Dermis blood vessel endothelial cell (primary cell): ENCODE measurements at places on chromosomes 1 and 21.

GRCh38 chr1:96372881-96373280 lies 348.7 kb upstream of the PTBP2 start:
- DNase-seq: no peak

DNA sequence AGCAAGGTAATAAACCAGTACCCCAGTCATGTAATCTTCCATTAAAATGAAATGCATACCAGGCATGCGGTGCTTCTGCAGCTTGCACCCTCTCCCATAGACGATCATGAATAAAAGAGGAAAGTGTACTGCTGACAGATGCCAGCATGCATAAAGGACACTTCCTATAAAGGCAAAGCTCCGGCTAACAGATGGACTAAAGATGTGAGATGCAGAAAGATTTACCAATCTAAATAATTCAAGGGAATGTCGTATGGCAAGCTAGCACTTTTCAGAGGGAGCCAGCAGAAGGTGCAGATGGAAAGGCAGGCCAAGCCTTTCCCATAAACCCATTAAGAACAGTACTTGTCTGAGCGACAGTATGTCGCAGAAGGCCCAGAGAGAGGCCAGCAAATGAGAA lies 542.0 kb downstream of the NUF2 start:
- DNase-seq: no peak

GRCh38 chr1:197954718-197955418 lies 37.7 kb downstream of the LHX9 start:
- DNase-seq: no peak

DNA sequence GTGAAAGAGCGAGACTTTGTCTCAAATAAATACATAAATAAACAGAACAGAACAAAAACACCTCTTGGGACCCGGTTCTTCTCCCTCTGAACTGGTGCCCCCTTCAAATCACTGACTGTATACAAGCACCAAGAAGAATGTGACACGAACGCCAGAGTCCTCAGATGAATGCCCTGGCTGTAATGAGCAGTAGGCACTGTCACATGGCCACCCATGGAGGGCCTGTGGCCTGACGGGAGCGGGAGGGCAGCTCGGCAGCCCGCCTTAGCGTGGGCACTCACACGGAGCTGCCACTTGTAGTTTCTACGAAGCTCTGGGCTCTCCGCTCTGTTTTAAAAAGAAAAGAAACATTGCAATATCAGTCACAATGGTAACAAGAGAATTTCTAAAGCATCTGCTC lies 146.0 kb downstream of the PEX14 start:
- DNase-seq: no peak

GRCh38 chr1:161106431-161106830 lies 8.3 kb downstream of the KLHDC9 start:
- DNase-seq: no peak

DNA sequence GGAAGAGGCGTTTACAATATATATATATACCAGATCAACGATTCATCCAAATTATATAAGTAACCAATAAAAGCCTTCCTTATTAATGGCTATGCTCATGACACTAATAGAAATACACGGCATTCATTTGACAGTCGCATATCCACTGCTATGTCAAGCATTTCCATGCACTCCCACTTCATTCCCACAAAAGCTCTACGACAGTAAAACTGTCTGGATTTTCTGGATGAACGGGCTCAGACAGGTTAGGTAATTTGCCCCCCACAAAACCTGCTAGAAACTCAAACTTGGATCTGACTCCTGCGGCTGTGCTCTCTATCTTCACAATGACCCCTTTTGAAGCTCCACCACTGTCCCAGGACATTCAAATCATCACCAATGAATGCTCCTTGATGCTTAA lies 11.4 kb downstream of the DNAJC11 start:
- no peak for DNase-seq

- no peak for DNase-seq
These were observed 9.4 kb downstream of the LHX4 start for GRCh38 chr1:180239145-180240096.

- no peak for DNase-seq
These were observed 212.3 kb upstream of the PLXNA2 start for GRCh38 chr1:208456487-208456886.

DNA sequence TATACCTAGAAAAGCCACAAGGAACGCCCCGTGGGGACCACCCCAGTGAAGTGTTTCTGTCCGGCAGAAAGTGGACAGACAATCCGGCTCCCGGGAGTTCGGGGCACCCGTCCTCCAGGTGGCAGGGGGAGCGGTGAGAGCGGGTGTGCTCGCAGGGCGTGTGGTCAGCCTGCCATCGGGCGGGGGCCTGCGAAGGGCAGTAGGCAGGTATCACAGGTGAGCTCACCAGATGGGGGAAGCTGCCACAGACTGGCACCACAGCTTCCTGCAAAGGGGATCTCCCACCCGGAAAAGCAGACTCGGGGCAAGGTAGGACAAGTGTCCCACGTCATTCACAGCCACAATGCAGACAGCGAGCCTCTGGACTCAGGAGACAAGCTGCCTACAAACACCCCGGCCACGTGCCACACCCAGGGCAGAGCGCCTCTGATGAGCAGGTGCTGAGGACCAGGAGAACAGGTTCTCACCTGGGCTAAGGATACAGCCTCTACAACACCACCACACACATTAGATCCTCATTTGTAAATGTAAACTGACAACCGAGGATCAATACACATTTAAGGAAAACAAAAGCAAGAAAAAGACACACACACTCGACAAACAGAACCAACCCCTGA lies 36.4 kb downstream of the VPS26C start:
- DNase-seq: no peak

- peak; percentile 59 for DNase-seq
These were observed 70.9 kb downstream of the NAV1 start for GRCh38 chr1:201609661-201610318.
